Stimulated activated CD4-positive, alpha-beta T cell treated with anti-CD3 and anti-CD28 coated beads, Interleukin-4, amount 100 ng/mL, for 24 hours (primary cell): ENCODE measurements at places on chromosomes 13 and 19.

DNA sequence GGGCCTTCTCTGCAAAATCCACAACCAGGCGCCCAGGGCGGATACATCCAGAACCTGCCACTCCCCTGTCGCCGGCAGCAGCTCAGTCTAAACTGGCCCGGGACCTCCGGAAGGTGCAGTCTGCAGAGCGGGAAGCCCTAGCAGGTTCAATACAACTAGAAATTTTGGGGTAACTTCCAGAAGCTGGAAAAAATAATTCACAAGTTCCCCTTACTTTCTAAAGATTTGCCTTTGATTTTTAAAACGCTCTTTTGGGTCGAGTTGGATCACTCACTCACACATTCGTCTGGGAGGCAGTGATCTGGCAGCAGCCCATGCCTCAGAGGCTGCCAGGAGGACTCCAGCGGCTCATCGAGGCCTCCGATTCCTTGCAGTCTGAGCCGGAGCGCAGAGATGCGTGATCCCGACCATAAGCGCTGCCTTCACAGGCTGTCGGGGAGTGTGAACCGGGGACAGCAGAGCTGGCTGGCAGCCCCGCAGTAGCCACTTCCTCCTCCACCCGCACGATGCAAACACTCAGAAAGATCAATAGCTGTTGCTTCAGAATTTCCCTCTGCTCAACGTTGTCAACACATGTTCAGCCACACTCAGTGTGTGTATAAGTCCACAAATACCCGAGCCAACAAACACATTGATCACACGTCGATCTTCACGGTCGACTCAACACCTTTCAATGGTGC, 35.6 kb upstream of the ZNF507 start:
- DNase-seq = no peak

DNA sequence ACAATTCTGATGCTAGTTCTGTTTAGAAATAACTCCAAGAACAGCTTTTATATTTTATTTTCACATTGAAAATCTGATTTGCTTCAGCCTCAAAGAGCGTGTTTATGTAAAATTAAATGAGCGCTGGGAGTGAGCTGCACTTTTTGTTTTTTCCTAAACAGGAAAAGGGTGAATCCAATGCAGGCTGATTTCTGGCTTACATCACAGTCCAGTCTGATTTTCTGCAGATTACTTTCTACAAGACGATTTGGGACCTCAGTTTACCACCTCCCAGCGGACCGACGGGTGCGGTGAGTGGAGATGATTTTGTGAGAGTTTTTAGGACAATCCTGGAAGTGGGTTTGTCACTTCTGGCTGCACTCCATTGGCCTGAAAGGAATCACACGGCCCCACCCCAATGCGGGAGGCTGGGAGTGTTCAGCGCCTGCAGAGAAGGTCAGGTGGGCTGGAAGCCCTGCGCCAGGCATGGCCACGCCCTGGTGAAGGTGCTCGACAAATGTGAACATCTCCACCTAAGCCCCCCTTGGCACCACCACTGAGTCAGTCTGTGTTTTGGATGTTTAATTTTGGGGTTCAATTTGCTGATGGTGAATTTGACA, 90.1 kb downstream of the ANKRD10 start:
- no peak for DNase-seq

GRCh38 chr19:33522371-33522662, 726 bp upstream of the PEPD start:
- DNase-seq = no peak

DNA sequence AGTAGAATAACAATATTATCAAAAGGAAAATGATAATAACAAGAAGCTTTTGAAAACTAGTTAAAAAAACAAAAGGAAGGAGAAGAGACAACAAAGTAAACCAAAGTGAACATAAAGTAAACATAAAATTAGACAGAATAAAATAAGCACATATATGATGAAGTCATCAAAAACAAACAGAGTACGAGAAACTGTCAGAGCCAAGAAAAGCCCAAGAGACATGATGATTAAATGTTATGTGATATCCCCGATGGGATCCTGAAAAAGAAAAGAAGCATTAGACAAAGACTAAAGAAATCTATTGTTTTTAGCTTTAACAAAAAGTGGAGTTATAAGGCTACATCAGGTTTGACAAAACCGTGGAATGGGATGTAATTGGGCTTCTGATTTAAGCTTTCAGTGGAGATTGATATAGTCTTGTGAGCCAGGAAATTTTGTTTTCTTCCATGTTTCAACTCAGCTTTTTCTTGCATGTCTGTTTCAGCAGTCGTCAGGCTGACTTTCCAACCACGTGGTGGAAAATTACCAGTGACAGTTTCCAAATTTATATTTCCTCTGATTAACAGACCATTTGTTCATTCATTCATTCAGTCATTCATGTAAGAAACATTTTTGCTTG, 64.9 kb downstream of the KL start:
- no peak for DNase-seq

DNA sequence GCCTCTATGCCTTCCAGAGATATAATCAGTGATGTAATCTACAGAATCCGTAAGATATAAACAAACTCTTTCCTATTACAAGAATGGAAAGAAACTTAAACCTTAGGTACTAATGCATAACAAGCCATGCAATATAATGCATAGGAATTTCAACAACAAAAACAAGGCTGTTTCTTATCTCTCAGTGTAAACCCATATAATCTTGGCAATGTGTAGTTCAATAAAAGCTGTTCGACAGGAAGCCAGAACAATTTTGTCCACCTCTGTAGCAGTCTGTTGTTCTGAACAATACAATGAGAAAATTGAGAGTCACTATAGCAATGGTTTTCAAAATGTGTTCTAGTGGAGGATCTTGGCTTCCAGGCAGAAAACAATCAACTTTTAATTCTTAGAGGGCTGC, 111.5 kb upstream of the FREM2 start:
- no peak for DNase-seq

GRCh38 chr13:63607153-63607552, 2191.5 kb upstream of the PCDH20 start:
- DNase-seq = no peak

DNA sequence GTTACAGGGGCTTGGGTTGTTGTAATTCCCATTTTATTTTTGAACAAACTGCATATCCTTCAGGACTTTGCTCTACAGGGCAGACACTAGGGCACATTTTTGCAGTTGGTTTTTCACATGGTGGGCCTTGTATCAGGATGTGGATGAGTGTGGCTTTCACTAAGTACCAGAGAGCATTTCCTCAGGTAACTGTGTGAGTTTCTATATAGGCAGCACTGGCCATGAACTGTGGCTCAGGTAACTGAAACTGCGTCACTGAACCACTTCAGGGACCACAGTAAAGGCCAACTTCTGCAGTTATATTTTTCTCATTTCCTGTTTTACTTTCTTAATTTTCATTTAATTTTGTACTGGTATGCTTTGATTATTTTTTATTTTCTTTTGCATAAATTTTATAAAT, 166.5 kb downstream of the ZNF486 start:
- no peak for DNase-seq

DNA sequence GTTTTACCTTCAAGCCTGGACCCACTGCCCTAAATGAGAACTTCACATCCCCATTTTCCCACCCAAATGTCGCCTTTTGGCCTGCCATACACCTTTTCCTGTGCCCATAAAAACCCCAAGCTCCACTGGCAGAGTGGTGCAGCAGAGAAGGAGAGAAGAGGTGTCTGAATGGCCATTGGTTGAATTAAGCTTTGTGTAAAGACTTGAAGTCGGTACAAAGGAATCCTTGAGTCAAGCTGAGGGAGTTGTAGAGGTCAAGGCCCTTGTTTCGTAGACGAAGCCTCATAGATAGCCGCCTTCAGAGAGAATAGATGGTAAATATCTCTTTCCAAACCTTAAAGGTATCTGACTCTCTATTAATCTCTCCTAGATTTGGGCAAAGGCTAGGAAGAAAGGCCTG, 1479.2 kb upstream of the PRR20A start:
- DNase-seq = no peak

DNA sequence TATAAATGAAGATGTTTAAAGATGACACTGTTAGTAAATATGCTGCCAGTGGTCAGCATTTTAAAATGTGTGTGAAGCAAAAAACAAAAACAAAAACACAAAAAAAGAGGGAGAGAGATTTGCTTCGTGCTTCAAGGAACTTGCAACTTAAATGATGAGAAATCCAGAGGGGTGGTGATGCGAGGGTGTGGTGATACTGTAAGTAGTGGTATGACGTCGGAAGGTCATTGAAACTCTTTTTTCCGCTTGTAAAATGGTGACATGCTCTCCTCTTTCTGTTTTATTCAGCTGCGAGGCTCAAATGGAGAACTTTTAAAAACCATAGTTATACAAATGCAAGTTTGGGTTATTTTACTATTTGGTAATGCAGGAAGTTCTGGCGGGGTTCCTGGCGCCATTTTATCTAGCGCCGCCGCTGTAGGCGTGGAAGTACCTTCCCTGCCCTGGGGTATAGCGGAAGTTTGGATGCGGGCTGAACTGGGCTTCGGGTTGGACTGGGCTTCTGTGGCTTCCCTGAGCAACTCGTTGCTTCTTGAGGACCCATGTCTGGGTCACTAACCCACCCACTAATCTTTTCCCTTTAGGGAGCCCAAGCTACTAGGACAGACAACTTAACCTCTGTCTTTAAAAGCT, 34.8 kb downstream of the DGKH start:
- no peak for DNase-seq

- DNase-seq = no peak
Observed at GRCh38 chr13:73901324-73902068, 232.7 kb downstream of the KLF12 start.

DNA sequence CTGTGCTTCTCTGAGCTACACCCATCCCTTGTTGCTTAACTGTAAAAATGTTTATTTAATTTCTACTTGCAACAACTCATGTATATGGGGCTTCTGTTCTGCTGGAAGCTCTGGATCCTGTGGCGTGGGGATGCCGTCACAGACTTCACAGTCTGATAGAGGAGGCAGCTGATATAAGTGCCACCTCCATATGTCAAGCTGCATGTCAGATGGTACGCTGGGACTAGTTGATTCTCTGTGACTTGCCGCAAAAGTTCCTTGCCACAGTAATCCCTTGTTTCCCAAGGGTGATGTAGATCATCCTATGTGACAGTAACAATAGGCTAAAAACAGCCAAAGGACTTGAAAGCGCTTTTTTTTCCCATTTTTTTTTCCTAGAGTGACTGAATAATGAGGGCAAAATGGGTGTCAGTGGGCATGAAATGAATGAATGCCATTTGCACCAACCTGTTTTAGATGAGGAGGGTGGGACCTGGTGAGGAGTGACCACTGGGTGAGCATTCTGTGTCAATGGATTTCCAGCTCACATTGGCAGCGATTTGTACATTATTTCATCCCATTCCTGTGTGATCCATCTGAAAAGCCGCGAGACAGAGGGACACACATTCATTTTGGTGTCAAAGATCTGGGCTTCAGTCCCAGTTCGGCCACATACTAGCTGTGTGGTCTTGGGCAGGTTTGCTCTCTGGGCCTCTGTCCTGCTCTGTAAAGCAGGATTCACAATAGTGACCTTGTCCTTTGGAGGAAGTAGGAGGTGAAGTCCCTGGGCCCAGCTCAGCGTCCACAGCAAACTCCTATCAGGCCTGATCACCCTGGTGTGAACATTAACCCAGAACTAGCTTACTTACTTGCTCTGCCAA, 88.9 kb upstream of the RNF113B start:
- no peak for DNase-seq

DNA sequence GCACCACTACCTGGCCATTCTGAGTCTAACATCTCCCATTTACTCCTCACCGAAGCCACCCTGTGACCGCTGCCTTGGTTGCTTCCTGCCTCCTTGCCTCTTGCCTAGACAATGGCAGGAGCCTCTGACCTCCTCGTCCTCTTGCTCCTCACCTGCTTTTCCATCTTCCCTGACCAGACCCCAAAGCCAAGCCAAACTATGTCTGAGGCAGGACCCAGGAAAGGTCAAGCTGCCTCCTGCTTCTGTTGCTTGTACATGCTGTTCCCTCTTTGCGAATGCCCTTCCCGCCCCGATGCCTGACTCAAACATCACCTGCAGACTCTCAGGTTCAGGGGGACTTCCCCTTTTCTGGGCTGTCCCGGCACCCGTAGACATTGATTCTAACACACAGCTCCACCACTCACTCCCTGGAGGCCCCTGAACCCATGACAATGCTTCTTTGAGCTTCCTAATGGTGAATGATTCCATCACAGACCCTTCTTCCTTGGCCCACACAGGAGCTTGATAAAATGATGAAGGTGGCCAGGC, 60.8 kb downstream of the F2RL3 start:
- no peak for DNase-seq

DNA sequence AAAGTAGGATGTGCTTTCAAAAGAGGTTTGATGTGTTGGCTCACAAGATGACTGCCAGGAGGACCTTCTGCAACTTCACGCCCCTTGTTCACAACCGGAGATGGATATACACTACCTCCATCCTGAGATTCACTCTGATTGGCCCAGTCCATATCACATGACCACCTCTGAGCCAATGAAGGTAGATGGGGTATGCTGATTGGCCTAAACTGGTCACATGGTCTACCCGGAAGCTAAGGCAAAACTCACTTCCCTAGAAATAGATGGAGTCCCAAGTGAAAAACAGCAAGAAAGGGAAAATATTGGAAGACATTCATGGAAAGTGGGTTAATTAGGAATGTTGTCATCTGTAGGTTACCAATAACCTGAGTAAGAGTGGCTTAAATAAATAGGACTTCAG, 119.7 kb upstream of the MRI1 start:
- no peak for DNase-seq

- DNase-seq = no peak
Observed at GRCh38 chr13:106505295-106505694, 30.2 kb downstream of the EFNB2 start.

- DNase-seq = no peak
Observed at GRCh38 chr19:18317961-18318800, 4.7 kb downstream of the LSM4 start.

- DNase-seq = no peak
Observed at GRCh38 chr13:45799451-45799850, 52.1 kb downstream of the SIAH3 start.

DNA sequence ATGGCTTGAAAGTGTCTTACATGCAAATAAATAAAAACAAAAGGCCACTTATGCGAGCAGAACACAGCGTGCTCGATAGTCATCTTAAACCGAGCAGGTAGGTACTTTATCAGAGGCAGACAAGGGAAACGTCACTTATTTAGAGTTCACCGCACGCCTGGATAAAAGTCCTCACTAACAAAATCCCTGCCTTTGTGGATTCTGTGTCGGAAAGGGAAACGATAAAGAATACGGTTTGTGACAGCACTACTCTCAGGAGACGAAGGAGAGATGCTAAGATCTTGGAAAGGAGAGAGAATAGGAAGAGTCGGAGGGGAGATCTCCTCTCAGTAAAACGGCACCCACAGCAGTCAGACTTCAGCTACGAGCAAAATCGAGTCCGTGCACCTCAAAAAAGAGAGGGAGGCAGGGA, 581 bp downstream of the RCBTB1 start:
- DNase-seq = no peak

- no peak for DNase-seq
Observed at GRCh38 chr13:103187721-103188156, 121.5 kb upstream of the SLC10A2 start.

DNA sequence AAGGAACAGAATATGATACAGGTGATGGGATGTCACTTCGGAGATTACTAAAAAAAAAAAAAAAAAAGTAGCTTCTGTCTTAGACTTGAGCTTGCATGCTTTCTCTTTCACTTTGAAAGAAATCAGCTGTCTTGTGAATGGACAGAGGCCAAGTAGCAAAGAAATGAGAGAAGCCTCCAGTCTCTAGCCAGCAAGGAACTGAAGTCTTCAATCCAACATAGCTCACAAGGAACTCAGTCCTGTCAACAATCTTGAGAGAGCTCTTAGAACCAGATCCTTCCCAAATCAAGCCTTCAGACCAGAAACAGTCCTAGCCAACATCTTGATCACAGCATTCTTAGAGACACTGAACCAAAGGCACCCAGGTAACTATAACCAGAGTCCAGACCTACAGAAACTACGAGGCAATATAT, 7.7 kb downstream of the N4BP2L2 start:
- no peak for DNase-seq

- DNase-seq = peak; percentile 73
Observed at GRCh38 chr19:1503089-1503924, 9.5 kb downstream of the ADAMTSL5 start.
